ENCODE measurements at places on chromosomes 3 and 15. TPM values are rescaled to one million over a fixed set of nuclear protein-coding genes. Genes with fewer than 3 reads are reported as not detected.

DNA sequence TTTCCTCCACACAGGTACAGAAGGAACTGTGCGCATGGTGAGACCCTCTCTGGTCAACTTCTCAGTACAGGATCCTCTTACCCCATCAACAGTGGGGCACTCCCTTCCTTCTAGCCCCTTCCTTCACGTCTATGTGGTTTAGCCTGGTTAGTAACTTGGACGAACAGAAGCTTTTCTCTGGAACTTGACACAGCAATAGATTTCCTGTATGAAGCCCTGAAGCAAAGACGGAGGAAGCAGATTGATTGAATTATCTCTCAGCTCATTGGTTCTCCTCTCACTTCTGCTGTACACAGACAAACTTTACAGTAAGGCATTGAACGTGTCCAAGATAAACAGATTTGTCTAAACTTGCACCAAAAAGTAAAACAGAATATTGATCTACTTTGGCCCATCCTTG is at the start of gene CD200R1:
Gene CD200R1, minus strand, starts transcription at position 210 of the 400 bp plus-strand sequence. CDS start 246 bp downstream, outside the sequence.
- H3K36me3 ChIP-seq: no peaks in the 10 kb centered on the region
- DNase-seq: no peak
- H3K4me1 ChIP-seq: no peaks in the 10 kb centered on the region
- no peaks in the 10 kb centered on the region for H3K27me3 ChIP-seq
- no peak within 1 kb of the TSS for H3K27ac ChIP-seq

DNA sequence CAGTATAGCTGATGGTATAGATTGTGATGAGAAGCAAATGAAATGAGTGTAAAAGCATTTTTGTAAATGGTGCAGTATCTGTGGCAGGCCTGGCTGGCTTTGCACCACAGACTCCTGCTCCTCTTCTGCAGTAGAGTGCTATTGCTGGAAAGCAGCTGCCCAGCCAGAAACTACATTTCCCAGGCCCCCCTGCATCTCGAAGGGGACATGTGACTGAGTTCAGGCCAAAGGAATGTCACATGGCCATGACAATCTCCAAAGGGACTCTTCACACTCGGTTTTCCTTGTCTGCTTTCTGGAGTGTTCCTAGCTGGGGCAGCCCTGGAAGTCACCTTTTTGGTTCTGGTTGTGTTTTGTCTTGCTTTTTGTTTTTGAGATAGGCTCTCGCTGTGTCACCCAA is 277.1 kb downstream of the SUCLG2 start:
- H3K27ac ChIP-seq: no peak overlapping the region
- H3K4me1 ChIP-seq: no peaks in the 10 kb centered on the region
- no peaks in the 10 kb centered on the region for H3K36me3 ChIP-seq
- H3K4me3 ChIP-seq: no peak overlapping the region

Gene CXCR6
- total RNA-seq: not detected

- no peak overlapping the region for H3K4me3 ChIP-seq
- H3K36me3 ChIP-seq: no peaks in the 10 kb centered on the region
- H3K4me1 ChIP-seq: no peaks in the 10 kb centered on the region
- H3K27me3 ChIP-seq: no peaks in the 10 kb centered on the region
- no peak overlapping the region for H3K27ac ChIP-seq
Measured at GRCh38 chr3:29892976-29893554, 612.2 kb downstream of the RBMS3 start.

GRCh38 chr3:127077068-127077467 is 94.2 kb downstream of the PLXNA1 start:
- H3K4me1 ChIP-seq: no peaks in the 10 kb centered on the region
- H3K27ac ChIP-seq: no peak overlapping the region

DNA sequence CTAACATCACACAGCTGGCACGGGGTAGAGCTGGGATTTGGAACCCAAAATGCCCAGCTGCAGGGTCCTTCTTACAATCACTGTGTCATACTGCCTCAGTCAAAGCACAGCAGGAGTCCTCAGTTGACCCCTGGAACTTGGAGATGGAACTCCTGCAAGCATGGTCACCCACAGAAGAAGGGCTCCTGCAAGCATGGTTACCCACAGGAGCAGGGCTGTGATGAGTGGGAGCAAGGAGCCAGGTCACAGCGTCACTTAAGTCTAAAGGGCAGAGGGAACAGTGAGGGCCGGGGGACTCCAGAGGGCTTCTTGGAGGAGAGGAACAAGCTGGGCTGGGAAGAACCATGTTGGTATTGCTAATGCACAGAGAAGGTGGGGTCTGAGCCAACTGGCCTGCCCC is 24.9 kb downstream of the CCDC33 start:
- peaks cover 2% of the 10 kb centered on the region for H3K27me3 ChIP-seq
- H3K27ac ChIP-seq: no peak overlapping the region
- H3K4me1 ChIP-seq: no peaks in the 10 kb centered on the region

DNA sequence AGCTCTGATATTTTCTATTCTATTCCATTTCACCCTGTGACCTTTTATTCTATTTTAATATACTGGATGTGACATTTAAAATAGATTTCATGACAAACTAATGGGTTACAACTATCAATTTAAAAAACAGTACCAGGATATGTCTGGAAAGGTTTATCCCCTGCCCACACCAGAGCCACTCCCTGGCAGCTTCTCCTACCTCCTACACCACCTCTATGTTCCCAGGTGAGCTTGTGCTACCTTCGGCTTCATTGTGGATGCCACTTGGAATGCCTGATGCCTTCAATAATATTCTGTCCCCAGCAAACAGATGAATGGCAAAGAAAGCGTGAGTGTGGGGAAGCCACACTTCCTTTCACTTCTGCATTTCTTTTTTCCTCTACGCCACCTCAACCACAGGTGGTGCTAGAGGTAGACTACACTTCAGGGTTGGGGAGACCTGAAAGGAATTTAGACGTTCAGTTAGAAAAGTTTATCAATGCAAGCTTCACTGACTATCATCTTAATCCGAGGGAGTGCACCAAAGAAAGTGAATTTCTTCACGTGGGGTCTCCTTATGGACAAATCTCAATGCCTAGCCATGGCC is 213.0 kb downstream of the SSR3 start:
- H3K27ac ChIP-seq: no peak overlapping the region
- no peak for DNase-seq
- no peaks in the 10 kb centered on the region for H3K36me3 ChIP-seq
- no peaks in the 10 kb centered on the region for H3K27me3 ChIP-seq
- H3K4me1 ChIP-seq: no peaks in the 10 kb centered on the region

GRCh38 chr15:57158997-57159668 is 217.2 kb upstream of the CGNL1 start:
- H3K4me3 ChIP-seq: no peak overlapping the region
- no peaks in the 10 kb centered on the region for H3K36me3 ChIP-seq
- no peak for DNase-seq

GRCh38 chr15:88917760-88918159 is 4.6 kb upstream of the MFGE8 start:
- no peak for DNase-seq
- no peak overlapping the region for H3K4me3 ChIP-seq
- no peaks in the 10 kb centered on the region for H3K27me3 ChIP-seq
- H3K36me3 ChIP-seq: no peaks in the 10 kb centered on the region
- H3K27ac ChIP-seq: no peak overlapping the region
- no peaks in the 10 kb centered on the region for H3K4me1 ChIP-seq

DNA sequence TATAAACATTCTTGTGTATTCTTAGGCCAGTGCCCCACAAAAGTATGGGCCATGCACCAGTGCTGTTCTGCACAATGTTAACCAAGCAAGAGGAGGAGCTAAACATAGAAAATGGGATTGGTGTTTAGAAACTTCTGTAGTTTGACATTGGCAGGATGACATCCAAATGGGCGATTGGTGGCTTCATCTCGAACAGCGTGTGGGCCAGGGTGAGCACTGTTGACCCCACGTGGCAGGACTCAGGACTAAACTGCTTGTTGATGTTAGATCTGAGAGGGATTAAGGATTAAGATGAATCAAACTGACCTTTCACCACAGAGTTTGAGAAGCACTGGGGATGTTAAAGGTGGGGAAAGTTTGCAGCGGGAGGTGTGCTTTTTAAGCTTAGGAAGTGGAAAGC is 31.9 kb downstream of the ZNF710 start:
- no peak overlapping the region for H3K4me3 ChIP-seq
- H3K27ac ChIP-seq: no peak overlapping the region
- no peaks in the 10 kb centered on the region for H3K36me3 ChIP-seq
- DNase-seq: no peak
- peaks cover 42% of the 10 kb centered on the region for H3K4me1 ChIP-seq

DNA sequence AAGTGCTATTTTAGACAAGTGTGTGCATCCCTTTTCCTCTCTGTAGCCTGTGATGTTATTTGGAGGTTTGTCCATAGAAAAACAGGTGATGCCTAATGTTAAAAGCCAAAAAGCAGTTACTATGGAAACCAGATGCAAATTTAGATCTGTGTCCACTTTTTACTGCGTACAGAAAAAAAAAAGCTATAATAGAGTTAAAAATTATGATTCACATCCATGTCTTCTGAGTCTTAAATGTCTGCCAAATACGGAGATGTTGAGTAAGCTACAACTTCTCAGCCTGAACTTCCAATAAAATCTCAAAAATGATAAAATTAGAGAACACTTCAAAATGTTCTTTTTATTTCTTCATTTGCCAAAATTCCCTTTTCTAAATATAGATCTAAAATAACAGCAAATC is 74.2 kb upstream of the GAP43 start:
- no peak overlapping the region for H3K27ac ChIP-seq
- no peak overlapping the region for H3K4me3 ChIP-seq
- no peaks in the 10 kb centered on the region for H3K4me1 ChIP-seq
- DNase-seq: no peak
- no peaks in the 10 kb centered on the region for H3K36me3 ChIP-seq

All from Caco-2 (cell line).